ENCODE measurements at places on chromosomes 12 and 14. TPM values are rescaled to one million over a fixed set of nuclear protein-coding genes. Genes with fewer than 3 reads are reported as not detected.

Gene ENDOU
- total RNA-seq: not detected

Gene KRT78
- not detected for total RNA-seq

Gene PROX2
- total RNA-seq: not detected

DNA sequence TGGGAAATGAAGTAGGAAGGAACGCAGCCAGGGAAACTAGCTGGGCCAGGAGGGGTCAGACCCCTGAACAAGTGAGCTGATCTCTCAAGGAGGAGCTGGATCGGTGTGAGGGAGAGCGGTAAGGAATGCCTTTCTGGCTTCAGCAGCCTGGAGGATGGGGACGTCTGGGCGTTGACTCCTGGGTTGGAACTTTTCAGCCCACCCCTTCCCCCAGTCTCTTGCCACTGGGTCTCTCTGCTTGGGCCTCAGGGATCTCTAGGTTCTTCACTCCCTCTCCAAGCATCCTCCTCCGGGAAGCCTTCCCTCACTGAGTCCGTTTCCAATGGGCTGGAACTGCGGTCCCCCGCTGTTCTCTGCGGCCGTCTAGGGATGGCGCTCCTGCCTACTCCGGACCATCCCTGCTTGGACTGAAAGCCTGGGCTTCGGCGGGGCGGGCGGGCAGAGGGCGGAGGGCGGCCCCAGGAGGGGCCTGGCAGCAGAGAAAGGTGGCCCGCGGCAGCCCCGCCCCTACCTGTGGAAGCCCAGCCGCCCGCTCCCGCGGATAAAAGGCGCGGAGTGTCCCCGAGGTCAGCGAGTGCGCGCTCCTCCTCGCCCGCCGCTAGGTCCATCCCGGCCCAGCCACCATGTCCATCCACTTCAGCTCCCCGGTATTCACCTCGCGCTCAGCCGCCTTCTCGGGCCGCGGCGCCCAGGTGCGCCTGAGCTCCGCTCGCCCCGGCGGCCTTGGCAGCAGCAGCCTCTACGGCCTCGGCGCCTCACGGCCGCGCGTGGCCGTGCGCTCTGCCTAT, at the start of gene KRT7:
Gene KRT7 (plus strand): TSS at position 570 of the 788 bp plus-strand sequence. CDS start 54 bp downstream, at position 624.
- DNase-seq: no peak

GRCh38 chr12:40587421-40587820, 104.8 kb upstream of the CNTN1 start:
- DNase-seq: no peak

GRCh38 chr14:69014829-69015259, 35.7 kb upstream of the ACTN1 start:
- no peak for DNase-seq

DNA sequence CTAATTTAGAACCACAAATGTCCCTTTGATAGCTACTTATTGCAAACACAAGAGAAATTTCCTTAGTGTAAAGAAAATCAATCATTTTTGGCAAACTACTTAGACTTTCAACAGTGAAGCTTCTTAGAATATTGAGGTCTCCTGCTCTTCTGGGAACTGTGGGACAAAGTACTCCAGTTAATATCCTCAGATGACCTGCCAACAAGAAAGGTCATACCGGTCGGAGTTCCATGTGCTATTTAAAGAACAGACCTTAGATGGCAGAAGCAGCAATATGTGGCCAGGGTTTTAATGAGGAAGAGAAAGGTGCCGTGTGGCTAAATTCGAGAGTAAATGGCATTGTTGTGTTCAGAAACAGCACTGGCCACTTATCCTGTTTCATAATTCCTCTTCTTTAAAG, 114.7 kb upstream of the AMIGO2 start:
- no peak for DNase-seq

GRCh38 chr14:54805445-54806322, 96.9 kb downstream of the GCH1 start:
- peak; percentile 86 for DNase-seq

Measured in myocyte (in vitro differentiated cells).